Activated T-cell treated with anti-CD3 and anti-CD28 coated beads for 24 hours (primary cell): ENCODE measurements at places on chromosomes 2 and 18.

DNA sequence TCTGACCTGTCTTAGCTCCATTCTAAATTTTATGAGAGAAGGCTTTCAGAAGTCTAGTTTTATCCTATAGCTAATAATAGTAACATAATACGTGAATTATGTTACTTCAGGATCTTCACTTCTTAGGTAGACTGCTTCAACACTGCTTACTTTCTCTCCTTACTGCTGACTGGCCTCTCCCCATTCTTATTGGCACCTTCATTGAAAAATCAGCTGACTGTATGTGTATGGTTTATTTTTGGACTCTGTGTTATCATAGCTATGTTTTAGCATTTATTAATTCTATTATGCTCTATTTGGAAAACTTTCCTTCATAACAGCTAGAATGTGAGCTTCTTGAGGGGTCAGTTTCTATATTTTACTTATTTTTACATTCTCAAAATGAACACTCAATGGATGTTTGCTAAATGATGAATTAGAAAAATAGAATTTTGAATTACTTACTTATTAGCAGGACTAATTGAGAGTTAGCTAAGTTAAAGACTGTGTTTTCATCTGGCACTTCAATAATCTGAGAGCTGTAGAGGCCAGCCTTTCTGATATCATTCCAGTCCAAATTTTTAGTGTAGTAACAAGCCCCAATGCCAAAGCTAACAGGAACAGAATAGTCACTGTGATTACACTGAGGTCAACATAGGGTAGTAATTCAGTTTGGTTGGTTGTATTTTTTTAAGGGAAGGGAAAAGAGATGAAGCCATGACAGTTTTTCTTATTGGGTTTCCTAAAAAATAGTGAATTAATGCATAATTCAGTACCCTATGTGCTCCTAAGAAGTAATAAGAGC, 92.3 kb downstream of the TTC27 start:
- no peak for DNase-seq

GRCh38 chr18:3360211-3360610, 89.8 kb upstream of the TGIF1 start:
- DNase-seq = no peak

DNA sequence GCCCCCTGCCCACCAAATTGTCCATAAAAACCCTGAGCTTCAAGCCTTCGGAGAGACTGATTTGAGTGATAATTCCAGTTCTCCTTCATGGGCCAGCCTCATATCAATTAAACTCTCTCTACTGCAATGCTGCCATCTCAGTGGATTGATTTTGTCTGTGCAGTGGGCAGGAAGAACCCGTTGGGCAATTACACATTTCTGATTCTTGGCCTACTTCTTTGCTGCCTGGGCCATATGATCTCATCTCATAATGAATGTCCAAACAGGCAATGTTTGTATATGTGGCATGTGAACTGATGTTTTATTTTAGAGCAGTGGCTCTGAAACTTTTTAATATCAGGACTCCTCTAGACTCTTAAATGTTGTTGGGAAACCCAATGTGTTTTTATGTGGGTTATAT, 101.2 kb upstream of the SLC38A11 start:
- DNase-seq = no peak

DNA sequence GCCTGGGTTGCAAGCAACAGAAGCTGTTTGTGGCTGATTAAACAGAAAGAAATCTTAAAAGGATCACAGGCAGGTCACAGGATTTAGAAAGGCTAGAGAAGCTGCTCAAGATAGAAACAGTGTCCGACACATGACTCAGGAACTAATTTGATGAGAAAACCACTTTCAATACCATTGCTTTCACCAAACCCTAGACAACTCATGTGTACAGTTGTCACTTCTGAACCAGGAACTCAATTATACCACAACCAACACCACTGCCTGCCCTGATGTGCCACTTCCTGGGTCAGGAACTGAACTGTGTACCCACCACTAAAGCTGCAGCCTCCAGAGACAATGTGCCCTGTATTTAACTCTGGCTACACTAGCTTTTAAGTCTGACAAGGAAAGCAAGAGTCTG, 56.0 kb downstream of the TMEM247 start:
- DNase-seq = no peak

DNA sequence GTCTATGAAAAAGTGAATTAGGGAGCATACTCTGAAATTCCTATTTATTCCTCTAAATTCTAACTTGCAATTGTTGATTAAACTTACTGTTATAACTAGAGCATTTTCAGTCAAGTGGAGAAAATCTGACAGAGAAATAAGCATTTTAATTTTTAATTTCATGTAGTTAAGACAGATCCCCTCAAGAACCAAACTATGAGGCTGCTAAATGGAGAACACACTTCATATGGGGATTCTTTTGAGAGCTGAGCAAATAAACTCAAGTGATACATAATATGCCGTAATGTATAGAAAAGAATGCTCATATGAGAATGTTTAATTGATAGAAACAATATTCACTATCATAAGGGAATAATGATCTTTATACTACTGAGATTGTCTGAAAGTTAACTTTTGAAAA, 340.8 kb downstream of the ERBB4 start:
- no peak for DNase-seq

- no peak for DNase-seq
Measured at GRCh38 chr2:152189622-152190495, 14.3 kb upstream of the STAM2 start.

DNA sequence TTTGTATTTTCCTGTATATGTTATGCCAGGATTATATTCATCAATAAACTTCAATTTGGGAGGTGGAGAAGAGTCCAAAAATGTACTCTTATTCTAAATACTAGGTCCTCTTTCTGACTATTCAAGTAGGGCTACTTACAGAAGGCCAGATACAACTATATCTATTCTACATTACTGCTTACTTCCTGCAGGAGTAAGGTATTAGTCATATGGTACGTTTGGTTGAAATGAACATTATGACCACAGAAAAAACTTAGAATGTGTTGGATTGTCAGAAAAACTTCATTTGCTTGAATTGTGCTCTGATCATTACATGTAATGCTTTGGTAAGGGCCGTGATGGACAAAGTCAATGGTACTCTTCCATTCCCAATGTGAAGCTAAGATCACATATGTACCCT, 35.0 kb downstream of the STAT4 start:
- no peak for DNase-seq

DNA sequence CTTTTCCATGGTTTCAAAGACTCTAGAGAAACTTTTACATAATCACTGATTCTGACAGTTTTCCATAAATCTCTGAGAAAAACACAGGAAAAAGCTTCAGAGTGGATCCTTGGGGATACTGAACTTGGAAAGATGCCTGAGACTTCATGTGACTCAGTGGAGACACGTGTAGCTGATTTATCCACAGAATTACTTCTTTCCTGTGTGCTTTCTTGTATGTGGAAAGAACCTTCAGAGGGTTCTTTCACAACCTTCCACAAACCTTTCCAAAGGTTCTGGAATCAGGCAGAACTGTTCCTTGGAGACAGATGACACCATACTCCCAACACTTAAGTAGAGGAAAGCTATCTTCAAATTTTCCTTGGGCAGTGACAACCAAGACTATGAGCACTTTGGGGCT, 207.2 kb downstream of the RND3 start:
- no peak for DNase-seq

DNA sequence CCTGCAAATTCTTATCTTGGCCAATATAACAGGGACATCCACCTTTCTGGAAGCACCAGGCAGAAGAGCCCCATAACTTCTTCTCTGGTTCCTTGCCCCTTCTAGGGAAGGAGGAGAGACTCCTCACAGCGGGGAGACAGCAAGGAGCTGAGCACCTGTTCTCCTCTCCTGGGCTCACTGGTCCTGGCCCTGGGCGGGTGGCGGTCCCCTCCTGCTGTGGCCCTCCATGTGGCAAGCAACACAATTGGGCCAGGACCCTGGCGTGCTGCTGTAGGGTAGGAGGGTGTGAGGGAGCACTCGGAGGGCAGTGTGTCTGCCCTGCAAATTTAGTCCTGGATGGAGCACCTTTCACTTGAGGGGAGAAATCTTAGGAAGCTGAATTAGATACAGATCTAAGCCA, 6.9 kb downstream of the IL37 start:
- DNase-seq = no peak

- DNase-seq = no peak
Measured at GRCh38 chr2:26355038-26355995, 8.7 kb upstream of the ADGRF3 start.

DNA sequence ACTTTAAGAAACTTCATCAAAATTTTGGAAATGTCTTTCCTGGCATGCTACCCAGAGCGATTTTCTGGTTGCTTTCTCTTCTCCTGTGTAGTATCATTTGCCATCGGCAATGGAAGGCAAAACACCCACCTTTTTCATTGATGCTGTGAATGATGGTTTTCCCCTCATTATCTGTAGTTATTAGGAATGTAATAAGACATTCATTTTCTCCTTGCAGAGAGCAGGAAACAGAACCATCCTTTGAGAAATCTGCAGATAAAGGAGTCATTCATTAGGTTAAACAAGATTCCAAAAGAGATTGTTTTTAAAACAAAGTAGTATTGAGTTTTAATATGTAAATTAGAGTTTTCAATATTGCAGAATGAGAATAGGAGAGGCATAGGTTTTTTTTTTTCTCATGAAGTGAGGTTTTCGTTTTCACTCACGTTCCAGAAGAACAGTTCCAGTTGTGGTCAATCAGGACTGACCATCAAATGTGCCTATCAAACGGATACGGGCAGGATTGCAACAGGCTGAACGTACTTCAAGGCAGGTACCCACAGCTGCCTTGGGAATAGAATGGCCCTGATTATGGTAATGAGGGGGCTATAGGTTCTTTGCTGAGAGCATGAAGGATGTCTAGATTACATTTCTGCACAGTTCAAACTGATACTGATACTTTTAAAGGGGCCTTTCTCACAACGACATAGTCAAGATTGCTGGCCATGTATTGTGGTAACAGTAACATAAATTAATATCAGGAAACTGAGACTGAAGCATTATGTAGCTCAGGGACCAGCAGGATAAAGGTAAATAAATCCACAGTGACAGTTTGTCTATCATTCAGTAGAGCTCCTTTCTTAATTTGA, 49.8 kb upstream of the PLA2R1 start:
- no peak for DNase-seq

DNA sequence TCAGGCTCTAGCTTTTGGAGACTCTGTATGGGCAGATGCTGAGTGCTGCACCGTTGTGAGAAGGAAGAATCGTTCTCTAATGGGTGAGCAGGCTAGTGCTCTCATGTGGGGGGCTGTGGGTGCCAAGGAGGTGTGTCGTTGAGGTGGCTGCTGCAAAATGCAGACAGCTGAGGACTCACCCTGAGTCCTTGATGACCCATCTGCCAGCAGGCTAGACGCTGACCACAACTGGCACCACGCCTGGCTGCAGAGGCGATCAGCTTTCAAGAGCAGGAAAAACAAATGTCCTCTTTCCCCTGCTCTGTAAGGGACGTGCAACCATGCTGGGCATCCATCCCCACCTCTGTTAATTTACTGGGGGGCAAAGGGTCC, 48.2 kb downstream of the HAUS1 start:
- DNase-seq = no peak

- DNase-seq = no peak
Measured at GRCh38 chr18:75455249-75456198, 28.0 kb upstream of the SMIM21 start.

GRCh38 chr2:223069465-223069864, 17.5 kb downstream of the KCNE4 start:
- no peak for DNase-seq
